ENCODE measurements at places on chromosomes 5 and 9. TPM values are rescaled to one million over a fixed set of nuclear protein-coding genes. Genes with fewer than 3 reads are reported as not detected.

DNA sequence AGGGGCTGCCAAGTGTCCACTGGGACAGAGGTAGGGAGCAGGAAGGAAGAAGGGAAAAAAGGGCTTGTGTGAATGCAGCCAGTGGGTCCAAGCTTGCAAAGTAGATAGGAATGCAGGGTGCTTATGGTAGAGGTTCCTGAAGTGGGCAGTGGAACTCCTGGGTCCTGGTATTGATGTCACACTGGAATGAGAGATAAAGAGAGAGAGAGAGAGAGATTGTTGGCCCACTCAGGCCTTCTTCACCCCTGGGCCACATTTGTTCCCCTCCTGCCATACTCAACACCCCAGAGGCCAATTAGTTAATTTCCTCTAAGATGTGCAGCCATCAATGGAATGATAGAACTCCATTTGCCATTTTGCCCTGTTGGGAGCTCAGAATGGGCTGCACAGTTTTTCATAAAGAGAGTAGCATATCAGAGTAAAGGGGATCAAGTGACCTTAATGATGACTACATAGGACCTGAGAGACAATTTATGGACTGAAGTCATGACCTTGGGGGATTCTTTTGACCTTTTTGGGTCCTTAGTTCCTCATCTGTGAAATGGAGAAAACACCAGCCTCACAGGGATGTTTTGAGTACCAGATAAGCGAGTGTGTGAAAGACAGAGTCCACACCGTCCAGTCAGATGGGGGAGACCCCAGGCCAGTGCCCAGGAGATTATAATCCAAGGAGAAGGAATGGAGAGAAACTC, 52.9 kb downstream of the PPARGC1B start:
- no peak for DNase-seq

- DNase-seq = no peak
Measured at GRCh38 chr5:112628214-112628980, 109.3 kb upstream of the APC start.

- no peak for DNase-seq
Measured at GRCh38 chr5:4969351-4969750, 170.8 kb upstream of the ADAMTS16 start.

GRCh38 chr9:94907264-94907936, 180.9 kb downstream of the AOPEP start:
- no peak for DNase-seq

DNA sequence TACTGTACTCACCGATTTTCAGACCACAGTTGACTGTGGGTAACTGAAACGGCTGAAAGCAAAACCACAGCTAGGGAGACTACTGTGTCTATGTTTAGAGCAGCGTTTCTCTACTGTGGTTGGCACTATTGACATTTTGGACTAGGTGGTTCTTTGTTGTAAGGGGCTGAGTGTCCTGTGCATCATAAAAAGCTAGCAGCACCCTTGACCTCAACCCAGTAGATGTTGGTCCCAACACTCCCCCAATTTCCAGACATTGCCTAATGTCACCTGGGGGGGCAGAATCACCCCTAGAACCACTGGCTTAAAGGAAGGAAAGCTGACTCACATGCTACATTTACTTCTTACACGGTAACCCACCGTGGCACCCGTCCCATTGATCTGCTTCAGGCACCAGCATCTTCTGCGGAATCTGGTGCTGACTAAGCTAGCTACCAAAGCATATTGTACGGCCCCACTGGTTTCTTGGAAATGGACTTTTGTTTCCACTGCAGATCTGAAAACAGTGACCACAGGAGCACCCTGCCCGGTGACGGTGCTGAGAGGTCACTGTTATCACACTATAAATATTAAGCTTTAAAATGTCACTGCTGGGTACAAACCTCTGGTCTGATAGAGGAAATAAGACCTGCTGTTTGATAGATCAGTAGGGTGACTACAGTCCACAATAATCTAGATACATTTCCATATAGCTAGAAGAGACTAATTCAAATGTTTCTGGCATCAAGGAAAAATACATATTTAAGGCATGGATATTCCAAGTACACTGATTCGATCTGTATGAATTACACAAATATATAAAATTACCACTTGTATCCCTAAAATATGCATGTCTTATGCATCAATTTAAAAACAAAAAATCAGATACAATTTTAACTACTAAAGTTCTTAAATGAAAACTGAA, 151.4 kb downstream of the HSD17B3 start:
- no peak for DNase-seq

PPP2CA gene
- 70.5 TPM for total RNA-seq

TEX48 gene
- total RNA-seq = not detected

AQP7 gene
- 24.9 TPM for total RNA-seq
